ENCODE measurements at places on chromosomes 3 and 15.
A peak's percentile ranks its signal among the peaks of the same experiment; 100 is the strongest.

GRCh38 chr15:89647191-89647851 lies 7.9 kb downstream of the KIF7 start:
- DNase-seq: peak; percentile 13

DNA sequence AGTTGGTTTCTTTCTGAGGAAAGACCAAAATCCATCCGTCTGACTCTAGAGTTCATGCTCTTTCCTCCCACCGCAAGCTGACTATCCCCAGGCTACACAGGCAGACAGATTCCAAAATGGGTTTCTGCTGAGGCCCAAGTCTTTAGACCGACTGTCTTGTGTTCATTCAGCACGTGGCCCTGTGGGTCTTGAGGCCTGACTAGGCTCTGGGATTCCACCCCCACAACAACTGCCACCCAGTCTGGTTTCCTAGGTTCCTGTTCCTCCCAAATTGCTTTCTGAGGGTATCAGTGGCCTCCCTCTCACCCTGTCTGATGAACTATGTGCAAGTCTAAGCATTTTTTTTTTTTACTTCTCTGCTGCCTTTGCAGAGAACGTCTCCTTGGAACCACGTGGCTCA lies 67.7 kb downstream of the CYP19A1 start:
- DNase-seq: no peak

DNA sequence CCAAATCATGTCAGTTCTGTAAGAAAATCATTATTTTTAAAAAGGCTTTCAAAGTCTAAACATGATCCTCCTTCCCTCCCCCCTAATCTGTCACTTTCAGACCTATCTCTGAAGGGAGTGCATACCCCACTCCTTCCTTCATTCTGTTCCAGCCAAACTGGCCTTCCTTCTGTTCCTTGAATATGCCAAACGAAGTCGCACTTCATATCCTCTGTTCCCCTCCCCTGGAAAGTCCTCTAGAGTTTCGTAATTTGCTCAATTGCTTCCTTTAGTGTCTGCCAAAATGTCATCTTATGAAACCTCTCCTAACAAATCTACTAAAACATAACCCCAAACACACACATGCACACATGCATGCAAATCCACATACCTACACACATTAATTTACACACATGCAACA lies 69.5 kb upstream of the TUSC7 start:
- no peak for DNase-seq

DNA sequence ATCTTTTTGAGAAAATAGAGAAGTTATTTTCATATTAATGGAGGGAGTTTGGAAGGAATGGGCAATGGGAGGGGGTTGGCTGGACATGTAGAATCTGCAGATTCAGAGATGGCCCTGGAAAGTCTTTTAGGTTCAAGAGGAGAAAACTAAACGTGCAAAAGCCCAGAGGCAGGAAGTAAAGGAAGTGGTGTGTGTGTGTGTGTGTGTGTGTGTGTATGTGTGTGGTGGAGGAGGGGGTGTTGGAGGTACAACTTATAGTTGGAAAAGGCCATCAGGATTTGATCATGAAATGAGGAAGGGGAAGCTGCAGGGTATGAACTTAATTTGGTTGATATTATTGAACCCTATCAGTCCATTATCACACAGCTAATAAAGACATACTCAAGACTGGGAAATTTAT lies 5.6 kb upstream of the LPP start:
- no peak for DNase-seq

GRCh38 chr3:145704020-145704419 lies 457.0 kb downstream of the PLOD2 start:
- no peak for DNase-seq

- DNase-seq: no peak
These were observed 208.4 kb downstream of the PLOD2 start for GRCh38 chr3:145952536-145952935.

GRCh38 chr3:120101624-120102023 lies 7.4 kb upstream of the GSK3B start:
- DNase-seq: no peak

DNA sequence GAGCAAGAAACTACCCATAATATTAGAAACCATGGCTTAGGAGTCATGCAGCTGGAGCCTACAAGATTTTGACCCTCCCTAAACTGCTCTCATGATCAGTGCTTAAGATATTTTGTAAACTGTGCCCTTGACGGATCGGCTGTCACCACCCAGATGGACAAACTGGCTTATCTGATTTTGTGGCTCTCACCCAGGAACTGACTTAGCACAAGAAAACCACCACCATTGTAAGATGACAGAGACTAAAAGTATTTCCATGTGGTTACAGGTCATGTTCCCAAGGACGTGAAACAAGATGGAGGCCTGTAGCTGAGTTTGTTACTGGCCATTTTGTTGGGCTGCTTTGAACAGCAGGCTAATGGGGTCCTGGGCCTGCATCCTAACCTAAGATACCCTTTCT lies 940.9 kb downstream of the OTOL1 start:
- DNase-seq: no peak

GRCh38 chr15:48175126-48175525 lies 3.0 kb downstream of the MYEF2 start:
- no peak for DNase-seq

- DNase-seq: peak; percentile 61
These were observed 12.6 kb downstream of the CCDC14 start for GRCh38 chr3:123948449-123948848.

DNA sequence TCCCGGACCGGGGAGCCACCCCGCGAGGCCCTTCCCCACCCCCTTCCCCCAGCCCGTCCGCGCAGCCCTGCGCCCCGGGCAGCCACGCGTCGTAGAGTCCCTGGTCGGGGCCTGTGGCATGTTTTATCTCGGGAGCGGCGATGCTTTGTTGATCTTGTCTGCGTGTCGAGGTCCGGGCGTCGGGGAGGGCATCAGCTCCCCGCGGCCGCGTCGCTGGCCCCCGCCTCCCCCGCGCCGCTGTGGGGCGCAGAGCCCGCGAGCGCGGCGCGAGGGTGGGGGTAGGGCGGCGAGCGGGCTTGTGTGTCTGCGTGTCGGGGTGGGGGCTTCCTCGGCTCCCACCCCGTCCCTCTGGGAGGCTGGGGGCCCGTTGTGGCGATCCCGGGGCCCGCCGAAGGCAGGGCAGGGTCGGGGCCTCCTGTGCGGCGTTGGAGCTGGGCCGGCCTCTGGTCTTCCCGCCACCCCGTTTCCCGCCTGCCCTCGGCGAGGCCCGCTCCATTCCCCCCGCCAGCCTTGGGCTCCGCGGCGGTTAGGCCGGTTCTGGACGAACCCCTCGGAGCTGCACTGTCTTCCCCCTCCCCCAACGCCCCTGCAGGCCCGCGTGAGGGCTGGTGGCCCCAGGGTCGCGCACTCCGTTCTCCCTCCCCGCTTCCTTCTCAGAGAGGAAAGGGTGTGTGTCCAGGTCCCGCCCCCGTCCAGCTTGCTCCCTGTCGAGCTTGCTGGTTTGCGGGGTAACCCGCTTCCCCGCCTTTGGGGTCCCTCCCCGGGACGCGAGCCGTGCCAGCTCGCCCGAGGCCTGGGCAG lies 695 bp downstream of the GMPS start:
- DNase-seq: no peak

DNA sequence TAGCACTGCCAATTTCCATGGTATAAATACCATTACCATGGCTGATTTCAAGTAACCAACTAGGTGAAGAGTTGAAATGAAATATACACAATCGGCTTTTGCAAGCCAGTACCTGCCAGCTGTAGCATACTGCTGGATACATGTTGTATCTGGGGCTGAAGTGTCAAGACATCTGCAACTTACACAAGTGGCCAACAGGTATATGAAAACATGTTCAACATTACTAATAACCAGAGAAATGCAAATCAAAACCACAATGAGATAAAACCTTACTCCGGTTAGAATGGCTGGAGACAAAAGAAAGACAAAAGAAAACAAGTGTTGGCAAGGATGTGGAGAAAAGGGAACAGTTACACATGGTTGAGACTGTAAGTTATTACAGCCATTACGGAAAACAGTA lies 11.6 kb downstream of the ATOSA start:
- no peak for DNase-seq

DNA sequence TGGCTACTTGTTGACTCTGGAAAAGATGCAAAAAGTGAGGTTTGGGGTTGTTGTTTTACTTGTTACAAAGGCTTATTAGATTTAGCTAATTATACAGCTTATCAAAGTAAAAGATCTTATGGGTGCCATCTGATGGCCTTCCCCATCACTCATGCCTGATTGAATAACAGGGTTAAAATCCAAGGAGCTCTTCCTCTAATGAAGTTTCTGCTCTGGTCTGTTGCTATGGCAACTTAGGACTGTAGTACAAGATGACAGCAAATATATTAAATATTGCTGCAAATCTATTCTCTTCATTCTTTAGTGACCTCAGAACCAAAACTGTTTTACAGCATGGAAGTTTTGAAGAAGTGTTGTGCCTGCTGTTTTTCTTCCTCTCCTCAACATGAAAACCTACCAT lies 45.6 kb upstream of the SRGAP3 start:
- no peak for DNase-seq

DNA sequence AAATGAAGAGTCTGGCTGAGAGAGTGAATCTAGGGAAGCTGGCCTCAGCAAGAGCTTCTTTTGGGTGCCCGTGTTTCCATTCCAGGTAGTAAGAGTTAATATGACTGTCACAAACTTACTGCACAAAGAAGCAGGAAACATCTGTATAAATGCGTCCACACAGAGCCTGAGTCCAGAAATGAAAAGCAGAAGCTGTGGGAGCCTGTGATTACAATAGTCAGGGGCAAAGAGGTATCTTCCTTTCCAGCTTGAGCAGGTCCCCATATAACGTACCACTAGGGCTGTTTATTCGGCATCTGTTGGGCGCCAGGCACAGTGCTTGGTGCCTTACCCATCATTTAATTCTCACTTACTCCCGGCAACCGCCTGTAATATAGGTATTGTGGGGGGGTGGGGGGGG lies 40.5 kb upstream of the B3GNT5 start:
- no peak for DNase-seq

GRCh38 chr3:40690749-40691451 lies 166.1 kb downstream of the ZNF621 start:
- peak; percentile 88 for DNase-seq

DNA sequence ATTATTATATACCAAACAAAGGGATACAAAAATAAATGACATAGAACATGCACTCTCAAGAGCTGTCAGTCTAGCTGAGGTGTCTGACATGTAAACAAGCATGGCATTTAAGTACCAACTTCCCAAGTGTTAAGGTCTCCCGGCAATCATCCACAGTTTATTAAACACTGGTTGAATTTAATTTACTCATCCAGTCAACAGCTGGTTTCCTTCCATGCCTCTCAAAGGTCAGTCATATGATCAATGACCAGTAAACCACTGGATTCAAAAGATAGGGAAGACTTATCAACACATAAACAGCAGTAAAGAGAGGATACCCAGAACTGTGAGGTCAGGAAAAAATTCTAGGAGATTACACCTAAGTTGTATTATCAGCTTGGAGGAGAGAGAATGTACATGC lies 80.4 kb downstream of the ADAM10 start:
- DNase-seq: no peak

GRCh38 chr3:188937389-188937788 lies 234.4 kb upstream of the TPRG1 start:
- DNase-seq: no peak

GRCh38 chr15:78944202-78944625 lies 632 bp downstream of the CTSH start:
- no peak for DNase-seq

GRCh38 chr15:64148168-64148567 lies 3.4 kb upstream of the SNX22 start:
- DNase-seq: no peak

DNA sequence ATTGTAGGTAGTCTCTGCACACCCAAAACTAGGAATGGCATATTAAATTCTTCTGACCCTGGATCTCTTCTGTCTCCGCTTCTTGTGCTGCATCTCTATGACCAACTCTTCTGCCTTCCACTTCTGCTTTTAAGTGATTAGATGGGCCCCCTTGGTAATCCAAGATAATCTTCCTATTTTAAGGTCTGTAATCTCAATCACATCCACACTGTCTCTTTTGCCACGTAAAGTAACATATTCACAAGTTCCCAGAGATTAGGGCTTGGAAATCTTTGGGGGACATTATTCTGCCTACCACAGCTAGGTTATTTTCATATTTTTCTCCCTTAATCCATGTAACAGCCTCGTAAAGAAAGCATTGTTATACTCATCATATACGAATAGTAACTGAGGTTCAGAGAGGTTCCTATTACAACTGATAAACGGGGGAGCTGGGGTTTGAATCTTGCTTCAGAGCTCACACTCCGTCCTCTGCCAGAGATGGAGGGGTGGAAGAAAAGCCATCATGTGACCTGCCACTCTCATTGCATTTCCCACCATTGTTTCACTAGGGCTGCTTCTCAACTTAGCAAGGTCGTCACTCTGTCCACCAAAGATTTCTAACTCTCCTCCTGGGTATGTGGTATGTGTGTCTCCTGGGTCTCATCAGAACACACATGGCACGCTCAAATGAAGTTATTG lies 6.6 kb upstream of the CD47 start:
- DNase-seq: no peak

GRCh38 chr3:185457376-185457775 lies 41.5 kb downstream of the TMEM41A start:
- no peak for DNase-seq

- DNase-seq: no peak
These were observed 257.7 kb upstream of the PROK2 start for GRCh38 chr3:72042397-72043203.

DNA sequence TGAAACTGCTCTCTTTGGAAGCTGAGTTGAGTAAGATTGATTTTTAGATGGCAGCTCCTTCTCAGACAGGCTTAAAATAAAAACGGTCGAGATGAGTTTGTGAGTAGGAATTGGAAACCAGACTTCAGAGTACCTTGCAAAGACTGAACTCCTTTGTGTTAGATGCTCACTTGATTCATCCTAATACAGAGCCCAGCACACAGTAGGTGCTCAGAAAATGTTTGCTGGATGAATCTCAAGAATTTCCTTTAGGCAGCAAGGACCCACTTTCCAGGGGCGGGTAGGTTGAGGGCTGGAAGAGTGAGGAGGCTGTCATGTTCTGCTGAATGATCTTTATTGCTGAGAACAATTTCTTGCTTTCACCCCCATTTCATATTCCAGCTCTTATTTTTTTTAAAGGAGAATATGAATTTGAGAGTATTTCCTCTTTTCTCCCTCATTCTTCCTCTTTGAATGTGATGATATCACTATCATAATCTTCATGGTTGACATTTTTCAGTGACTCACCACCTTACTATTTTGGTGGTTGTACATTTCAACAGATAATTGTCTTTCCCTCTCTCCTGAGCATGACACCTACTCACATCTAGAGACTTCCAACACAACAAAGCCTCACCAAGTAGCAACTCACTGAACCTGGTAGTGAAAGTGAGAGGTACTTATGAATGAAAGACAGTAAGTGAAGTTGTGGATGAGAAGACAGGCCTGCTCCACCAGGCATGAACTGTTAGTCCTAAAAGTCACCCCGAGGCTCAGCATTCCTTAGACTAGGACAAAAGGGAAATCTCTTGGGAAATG lies 113.3 kb downstream of the PDCD6IP start:
- DNase-seq: no peak

GRCh38 chr3:12557473-12558100 lies 700 bp downstream of the MKRN2 start:
- DNase-seq: no peak

GRCh38 chr3:112803467-112803866 lies 43.2 kb downstream of the CD200R1L start:
- no peak for DNase-seq
